ENCODE measurements at places on chromosomes 11 and 22. TPM values are rescaled to one million over a fixed set of nuclear protein-coding genes. Genes with fewer than 3 reads are reported as not detected.

Gene TPST2
- 99.2 TPM for total RNA-seq

Gene CHRM1
- not detected for total RNA-seq

Gene KCNK4
- not detected for total RNA-seq

Gene C11orf87
- total RNA-seq, result 0.12 TPM

Gene PARVG
- total RNA-seq, result not detected

Gene DMC1
- total RNA-seq, result 1.3 TPM

Gene SOX6
- 0.29 TPM for total RNA-seq

Gene CRYBB2
- 1.1 TPM for total RNA-seq

Gene MS4A3
- not detected for total RNA-seq

- DNase-seq, result no peak
These were observed 3.3 kb downstream of the RBM4 start for GRCh38 chr11:66641834-66642233.

DNA sequence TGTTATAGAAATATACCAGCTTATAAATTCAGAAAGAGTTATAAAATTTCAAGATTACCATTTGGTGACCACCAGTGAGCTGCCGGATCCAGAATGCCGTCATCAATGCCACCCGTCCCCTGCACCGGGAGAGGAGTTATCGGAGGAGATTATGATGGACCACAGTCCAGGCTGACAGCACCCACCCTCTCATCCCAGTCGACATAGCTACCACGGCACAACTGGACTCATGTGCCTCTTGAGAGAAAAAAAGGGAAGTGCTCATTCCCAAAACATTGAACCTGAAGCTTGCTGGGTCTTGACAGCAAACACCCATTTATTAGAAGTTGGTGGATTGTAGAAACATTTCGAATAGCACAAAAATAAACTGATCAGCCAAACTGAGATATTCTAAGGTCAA lies 1331.5 kb downstream of the TBC1D22A start:
- DNase-seq, result no peak

DNA sequence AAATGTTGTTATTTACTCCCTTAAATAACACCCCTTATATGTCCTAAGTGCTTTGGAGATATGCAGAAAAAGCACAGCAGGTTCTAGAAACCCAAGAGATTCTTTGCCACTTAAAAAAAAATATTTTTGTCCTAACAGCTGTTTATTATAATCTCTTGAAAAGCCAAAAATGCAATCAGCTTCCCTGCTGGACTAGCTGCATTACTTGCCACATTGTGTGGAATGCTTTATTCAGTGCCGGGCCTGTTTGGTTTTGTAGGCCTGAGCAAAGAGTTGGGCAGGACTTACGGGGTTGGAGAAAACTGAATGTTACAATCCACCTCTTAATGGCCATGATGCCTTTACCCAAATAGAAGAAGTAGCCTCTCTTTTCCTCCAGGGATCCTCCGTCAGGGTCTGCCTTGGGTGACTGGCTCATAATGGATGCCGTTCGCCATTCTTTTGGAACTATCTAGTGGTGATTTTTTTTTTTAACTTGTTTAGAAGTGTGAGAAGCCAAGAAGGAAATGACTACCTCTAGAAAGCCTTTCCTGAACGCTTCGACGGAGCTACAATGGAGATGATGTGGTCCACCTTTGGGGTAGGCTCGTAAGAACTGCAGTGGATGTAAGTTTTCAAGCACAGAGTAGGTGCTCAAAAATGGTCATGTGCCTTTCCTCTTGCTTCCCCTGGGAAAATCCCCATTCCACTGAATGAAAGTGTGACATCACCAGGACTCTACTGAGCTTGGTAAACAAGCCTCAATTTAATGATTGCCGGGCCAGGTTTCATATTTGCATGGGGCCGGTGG lies 241.3 kb upstream of the NCAM1 start:
- DNase-seq, result no peak

- DNase-seq, result no peak
These were observed 125.6 kb upstream of the LMO1 start for GRCh38 chr11:8389029-8389996.

GRCh38 chr22:45518580-45518991 lies 15.9 kb downstream of the FBLN1 start:
- DNase-seq, result no peak

DNA sequence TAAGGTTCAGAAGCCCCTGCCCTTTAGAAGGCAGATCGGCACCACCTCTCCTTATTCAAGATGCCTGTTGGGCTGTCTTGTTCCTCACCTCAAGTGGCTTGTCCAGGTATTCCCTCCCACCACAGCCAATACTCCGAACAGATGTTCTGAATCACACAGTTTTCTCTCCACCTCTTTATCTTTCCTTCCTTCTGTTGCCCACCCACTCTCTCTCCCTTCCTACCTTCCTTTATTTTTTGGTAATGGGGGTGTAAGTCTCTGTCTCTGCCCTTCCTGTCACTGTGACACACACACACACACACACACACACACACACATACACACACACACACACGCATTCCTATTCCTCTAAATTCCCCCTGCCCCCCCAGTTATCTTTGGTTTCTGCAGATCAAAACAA lies 8.4 kb downstream of the BEST1 start:
- no peak for DNase-seq

GRCh38 chr11:68966894-68967780 lies 13.6 kb downstream of the MRGPRD start:
- no peak for DNase-seq

GRCh38 chr22:49458708-49459099 lies 369.0 kb downstream of the BRD1 start:
- DNase-seq, result no peak

- no peak for DNase-seq
These were observed 57.7 kb upstream of the BDNF start for GRCh38 chr11:27757953-27758352.

- no peak for DNase-seq
These were observed 31.1 kb upstream of the PPARA start for GRCh38 chr22:46119093-46119728.

- DNase-seq, result no peak
These were observed 20.4 kb upstream of the UPB1 start for GRCh38 chr22:24474649-24475255.

DNA sequence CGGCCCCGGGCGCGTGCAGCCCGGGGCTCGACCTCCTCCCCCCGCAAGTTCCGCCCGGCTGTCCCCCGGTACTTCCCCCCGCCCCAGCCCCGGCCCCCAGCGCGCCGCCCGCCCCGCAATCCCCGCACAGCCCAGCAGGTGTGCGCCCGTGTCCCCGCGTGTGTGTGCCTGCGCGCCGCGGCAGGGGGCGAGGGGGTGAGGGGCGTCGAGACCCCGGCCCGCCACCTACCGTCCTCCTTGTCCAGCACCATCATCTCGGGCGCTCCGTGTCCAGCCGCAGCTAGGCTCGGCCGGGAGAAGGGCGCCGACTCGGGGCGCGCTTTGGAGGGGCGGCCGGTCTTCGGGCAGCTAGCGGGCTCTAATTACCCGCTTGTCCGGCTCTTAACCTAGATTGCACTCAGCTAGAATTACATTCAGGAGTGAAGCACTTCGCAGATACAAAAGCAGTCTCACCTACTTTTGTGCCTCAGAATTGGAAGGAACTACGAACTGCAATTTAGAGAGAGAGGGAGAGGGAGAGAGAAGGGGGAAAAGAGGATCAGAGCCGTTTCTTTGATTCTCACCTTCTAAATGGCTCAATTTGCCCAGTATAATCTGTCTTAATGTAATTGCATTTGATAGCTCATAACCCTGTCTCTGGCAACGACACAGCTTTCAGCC lies 439 bp downstream of the LMO1 start:
- DNase-seq, result no peak

- no peak for DNase-seq
These were observed 17.5 kb downstream of the UQCR10 start for GRCh38 chr22:29784451-29785361.

GRCh38 chr11:105968021-105968697 lies 53.9 kb downstream of the MSANTD4 start:
- no peak for DNase-seq

DNA sequence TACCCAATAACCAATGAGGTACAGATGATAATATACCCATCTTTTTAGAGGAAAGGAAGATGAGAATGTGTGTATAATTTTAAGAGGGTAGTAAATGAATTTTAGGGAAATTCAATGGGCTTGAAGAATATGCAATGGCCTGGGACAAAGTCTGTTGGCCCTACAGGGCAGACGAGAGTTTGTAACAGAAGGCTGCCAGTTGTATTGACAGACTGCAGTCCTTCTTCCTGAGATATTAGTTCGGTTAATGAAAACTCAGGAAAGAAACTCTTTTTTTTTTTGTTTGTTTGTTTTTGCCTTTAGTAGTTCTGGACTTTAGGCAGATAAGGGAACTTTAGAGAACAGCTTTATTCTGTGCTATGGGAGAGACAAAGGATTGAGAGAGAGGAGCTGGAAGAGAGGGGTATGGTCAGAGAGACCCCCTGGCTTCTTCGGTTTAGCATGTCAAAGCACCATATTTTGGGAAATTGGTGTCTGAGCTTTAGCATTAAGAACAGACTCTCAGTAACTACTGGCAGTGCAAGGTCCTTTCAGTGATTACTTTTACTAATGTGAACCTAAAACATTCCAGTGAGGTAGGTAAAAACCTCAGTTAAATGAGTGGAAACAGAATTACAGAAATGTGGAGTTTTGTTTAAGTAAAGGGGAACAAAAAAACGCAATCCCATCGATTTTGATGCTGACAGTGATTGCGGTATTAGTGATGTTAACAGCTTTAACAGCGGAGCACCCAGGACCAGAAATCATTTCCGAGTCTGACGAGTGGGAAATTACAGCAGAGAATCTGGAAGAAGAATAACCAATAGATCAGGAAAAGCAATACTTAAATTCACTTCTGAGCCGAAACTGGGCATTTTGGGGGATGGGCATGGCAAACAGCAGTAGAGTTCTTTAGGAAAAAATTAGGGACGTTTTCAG lies 644 bp upstream of the NAALAD2 start:
- DNase-seq, result no peak

DNA sequence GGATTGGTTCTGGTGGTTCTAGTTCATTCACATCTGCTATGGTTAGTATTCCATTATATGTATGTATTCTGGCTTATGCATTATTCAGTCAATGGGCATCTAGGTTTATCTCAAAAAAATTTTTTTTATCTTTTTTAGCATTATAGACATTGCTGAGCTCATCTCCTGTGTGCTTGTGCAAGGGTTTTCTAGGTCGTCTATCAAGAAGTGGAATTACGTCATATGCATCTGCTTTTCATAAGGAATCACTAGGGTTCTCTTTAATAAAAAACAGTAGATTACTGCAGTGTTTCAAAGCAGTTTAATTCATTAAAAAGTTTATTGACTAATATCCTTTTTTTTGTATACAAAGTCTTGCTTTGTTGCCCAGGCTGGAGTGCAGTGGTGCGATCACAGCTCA lies 21.3 kb downstream of the TBC1D22A start:
- DNase-seq, result no peak

DNA sequence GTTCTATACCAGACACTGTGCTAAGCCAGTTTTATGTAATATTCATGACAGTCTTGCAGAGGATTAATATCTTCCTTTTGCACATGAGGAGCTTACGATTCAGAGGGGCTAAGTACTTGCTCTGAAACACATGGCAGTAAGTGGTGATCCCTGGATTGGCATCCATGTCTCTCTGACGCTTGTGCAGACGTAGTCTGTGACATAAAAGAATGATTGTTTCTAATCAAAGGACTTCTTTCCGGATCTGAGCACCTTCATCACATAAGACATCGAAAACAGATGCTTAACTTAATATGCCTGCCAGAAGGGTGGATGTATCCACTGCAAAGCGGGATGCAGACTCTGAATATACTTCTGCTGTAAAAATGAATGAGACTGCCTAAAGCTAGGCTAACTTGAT lies 74.8 kb downstream of the ARHGAP42 start:
- DNase-seq, result no peak

DNA sequence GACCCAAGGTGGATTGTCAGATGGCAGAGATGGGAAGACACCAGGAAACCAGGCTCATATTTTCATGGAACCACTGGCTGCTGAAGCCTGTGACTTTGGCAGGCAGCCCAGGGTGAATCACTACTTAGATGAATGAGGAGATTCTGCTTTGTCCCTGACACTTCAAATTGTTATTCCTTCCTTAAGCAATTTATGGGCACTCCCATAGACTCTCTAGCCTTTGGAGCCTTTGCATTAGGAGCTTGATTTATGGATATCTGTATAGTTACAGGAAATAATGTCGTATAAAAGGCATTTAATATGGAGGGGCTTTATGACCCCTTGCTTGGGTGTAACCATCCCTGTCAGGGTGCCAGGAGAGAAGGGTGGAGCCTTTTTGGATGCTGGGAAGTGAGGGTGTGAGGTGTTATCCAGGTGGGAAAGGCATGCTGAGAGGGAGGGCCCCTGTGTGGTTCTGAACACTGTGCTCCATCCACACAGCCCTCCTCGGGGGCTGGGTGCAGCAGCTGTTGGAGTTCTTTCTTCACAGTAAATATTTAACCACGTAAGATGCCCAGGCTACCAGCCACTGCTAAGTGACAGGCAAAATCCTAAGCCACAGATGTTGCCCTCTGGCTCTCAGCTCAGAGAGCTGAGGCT lies 35.3 kb downstream of the IL18 start:
- DNase-seq, result no peak

DNA sequence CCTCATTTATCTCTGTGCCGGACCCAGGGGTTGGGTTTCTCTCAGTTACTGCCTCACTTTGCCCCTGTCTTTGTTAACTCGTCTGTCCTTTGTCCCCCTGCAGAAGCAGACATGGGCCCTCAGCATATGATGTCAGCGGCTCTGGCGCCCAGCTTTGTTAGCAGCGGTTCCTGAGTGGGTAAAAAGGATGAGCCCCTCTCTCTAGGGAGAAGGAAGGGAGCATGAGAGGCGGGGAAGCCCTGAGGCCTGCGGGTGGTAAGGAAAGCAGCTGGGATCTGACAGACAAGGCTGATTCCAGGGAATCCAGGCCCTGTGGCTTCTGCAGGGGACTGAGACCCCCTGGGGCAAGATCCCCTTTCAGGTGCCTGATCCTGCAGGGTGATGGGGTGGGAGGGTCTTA lies 51.7 kb downstream of the MCM5 start:
- DNase-seq, result no peak
